Panc1 (cell line): ENCODE measurements at places on chromosomes 2 and 18. TPM values are rescaled to one million over a fixed set of nuclear protein-coding genes. Genes with fewer than 3 reads are reported as not detected.

The TCF7L1 gene
- total RNA-seq: 30.4 TPM

DNA sequence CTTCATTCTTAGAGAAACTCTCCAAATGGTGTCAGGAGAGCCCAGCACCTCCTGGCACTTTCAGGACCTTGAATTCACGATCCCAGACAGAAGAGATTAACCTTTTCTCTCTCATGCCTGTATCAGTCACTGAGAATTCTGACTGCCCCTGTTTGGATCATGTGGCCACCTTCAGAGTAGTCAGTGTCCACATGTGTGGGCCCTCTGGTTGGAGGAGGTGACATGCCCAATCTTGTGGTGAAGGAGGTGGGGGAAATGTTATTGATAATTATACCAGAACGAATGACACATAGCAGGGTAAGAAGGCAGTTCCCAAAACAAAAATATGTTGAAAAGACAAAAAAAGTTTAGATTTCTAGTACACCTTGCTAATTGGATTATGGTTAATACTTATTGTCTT, 31.7 kb downstream of the UBXN4 start:
- no peaks in the 10 kb centered on the region for H3K27me3 ChIP-seq
- peaks cover 37% of the 10 kb centered on the region for H3K36me3 ChIP-seq
- H3K4me1 ChIP-seq: no peaks in the 10 kb centered on the region
- H3K4me3 ChIP-seq: no peak overlapping the region

DNA sequence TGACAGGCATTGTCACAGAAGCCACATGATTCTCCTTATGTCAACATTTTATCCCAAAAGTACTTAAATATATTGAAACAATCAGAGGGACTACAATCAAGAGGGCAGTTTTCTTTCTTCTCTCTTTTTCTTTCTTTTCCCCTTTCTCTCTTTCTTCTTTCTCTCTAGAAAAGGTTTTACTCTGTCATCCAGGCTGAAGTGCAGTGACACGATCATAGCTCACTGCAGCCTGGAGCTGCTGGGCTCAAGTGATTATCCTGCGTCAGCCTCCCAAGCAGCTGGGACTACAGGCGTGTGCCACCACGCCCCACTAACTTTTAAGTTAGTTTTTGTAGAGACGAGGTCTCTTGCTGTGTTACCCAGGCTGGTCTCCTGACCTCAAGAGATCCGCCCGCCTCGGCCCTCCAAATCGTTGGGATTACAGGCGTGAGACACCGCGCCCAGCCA, 1.0 kb upstream of the PRKD3 start:
- no peak overlapping the region for H3K27ac ChIP-seq
- DNase-seq: no peak
- H3K27me3 ChIP-seq: peaks cover 7% of the 10 kb centered on the region
- H3K4me3 ChIP-seq: peak overlapping the region; percentile 95
- peaks cover 20% of the 10 kb centered on the region for H3K4me1 ChIP-seq

GRCh38 chr2:65275141-65275915, 47.7 kb downstream of the ACTR2 start:
- H3K4me1 ChIP-seq: peaks cover 8% of the 10 kb centered on the region; the same call in 1 of the 2 replicates
- no peak overlapping the region for H3K4me3 ChIP-seq
- H3K27ac ChIP-seq: no peak overlapping the region
- no peaks in the 10 kb centered on the region for H3K27me3 ChIP-seq
- DNase-seq: no peak
- peaks cover 15% of the 10 kb centered on the region for H3K36me3 ChIP-seq

- H3K36me3 ChIP-seq: no peaks in the 10 kb centered on the region
- DNase-seq: no peak
- no peaks in the 10 kb centered on the region for H3K4me1 ChIP-seq
- H3K27ac ChIP-seq: no peak overlapping the region
- no peak overlapping the region for H3K4me3 ChIP-seq
- H3K27me3 ChIP-seq: no peaks in the 10 kb centered on the region
Observed at GRCh38 chr18:11224153-11224552, 74.8 kb upstream of the PIEZO2 start.

- H3K27me3 ChIP-seq: no peaks in the 10 kb centered on the region
- no peak overlapping the region for H3K27ac ChIP-seq
- H3K36me3 ChIP-seq: no peaks in the 10 kb centered on the region
- H3K4me1 ChIP-seq: no peaks in the 10 kb centered on the region
Observed at GRCh38 chr2:225076125-225076524, 33.9 kb upstream of the DOCK10 start.

The MARCO gene
- 0.26 TPM for total RNA-seq

DNA sequence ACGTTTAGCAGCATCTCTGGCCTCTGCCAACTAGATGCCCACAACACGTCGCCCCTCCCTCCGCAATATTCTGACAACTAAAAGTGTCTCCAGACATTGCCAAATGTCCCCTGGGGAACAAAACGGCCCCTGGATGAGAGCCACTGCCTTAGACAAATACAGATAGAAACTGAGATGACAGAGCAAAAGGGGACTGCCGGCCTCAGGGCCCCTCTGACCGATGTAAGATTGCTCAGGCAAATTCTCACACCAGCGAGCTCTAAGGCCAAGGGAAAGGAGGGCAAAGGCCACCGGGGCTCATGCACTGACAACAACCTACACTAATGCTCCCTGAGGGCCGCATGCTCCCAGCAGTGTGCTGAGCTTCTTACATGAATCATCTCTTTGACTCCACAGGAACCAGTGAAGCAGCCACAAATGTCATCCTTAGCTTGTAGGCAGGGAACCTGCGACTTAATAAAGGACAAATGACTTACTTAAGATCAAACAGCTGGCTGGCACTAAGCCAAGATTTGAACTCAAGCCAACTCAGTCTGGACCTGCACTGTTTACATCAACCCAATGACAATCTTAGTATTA, 228.5 kb downstream of the TTC32 start:
- no peak overlapping the region for H3K4me3 ChIP-seq
- H3K4me1 ChIP-seq: peaks cover 8% of the 10 kb centered on the region; the same call in 1 of the 2 replicates
- no peaks in the 10 kb centered on the region for H3K27me3 ChIP-seq
- H3K27ac ChIP-seq: no peak overlapping the region
- no peaks in the 10 kb centered on the region for H3K36me3 ChIP-seq

The NGEF gene
- 17.8 TPM for total RNA-seq

The CCDC68 gene
- total RNA-seq: 0.41 TPM

DNA sequence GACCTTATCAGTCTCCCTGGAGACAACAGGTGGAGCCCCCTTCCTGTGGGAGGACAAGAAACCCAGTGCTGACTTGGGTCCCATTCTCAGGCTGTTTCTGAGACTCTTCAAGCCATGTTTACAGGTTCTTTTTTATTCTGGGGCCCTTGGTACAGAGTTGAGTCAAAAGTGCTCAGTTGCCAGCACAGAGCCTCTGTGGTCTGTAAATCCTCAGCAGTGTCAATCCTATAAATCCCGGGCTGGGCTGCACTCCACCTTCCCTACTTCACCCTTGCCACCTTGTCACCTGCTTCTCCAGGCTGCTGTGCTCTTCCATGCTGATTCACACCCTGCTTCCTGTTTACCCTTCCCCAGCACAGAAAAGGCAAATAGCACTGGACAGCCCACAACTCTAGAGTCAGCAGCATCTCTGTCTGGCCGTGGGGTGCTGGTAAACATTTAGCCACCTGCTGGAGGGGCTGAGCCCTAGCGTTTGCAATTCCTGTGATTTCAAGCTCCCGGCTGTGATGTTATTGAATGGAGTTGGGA, 74.7 kb downstream of the TNFRSF11A start:
- no peaks in the 10 kb centered on the region for H3K36me3 ChIP-seq
- DNase-seq: peak; percentile 48
- H3K27me3 ChIP-seq: no peaks in the 10 kb centered on the region
- H3K4me1 ChIP-seq: peaks cover 2% of the 10 kb centered on the region; the same call in 1 of the 2 replicates
- H3K4me3 ChIP-seq: no peak overlapping the region
- no peak overlapping the region for H3K27ac ChIP-seq

DNA sequence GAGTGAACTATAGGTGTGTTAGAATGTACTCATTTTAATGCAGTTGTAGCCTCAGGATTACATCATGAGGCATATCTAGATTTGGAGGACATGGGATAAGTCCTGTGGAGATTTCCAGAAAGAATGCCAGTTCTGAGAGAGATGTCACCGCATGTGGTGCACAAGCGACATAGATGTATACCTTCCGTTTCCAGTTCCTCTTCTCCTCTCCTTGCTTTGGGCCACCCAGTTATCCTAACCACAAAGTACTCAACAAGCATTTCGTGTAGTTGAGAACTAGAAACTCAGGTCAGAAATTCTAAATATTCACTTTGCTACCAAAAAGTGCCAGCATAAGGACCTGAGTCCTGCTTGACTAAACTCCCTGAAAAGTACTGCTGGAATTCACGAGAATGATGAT, 66.5 kb downstream of the KCTD18 start:
- 0 out of 2 replicates have a peak overlapping the region, but pooled peaks have one; percentile 2 for H3K27ac ChIP-seq
- H3K4me1 ChIP-seq: peaks cover 10% of the 10 kb centered on the region; the same call in 1 of the 2 replicates
- H3K36me3 ChIP-seq: peaks cover 35% of the 10 kb centered on the region
- no peak for DNase-seq

DNA sequence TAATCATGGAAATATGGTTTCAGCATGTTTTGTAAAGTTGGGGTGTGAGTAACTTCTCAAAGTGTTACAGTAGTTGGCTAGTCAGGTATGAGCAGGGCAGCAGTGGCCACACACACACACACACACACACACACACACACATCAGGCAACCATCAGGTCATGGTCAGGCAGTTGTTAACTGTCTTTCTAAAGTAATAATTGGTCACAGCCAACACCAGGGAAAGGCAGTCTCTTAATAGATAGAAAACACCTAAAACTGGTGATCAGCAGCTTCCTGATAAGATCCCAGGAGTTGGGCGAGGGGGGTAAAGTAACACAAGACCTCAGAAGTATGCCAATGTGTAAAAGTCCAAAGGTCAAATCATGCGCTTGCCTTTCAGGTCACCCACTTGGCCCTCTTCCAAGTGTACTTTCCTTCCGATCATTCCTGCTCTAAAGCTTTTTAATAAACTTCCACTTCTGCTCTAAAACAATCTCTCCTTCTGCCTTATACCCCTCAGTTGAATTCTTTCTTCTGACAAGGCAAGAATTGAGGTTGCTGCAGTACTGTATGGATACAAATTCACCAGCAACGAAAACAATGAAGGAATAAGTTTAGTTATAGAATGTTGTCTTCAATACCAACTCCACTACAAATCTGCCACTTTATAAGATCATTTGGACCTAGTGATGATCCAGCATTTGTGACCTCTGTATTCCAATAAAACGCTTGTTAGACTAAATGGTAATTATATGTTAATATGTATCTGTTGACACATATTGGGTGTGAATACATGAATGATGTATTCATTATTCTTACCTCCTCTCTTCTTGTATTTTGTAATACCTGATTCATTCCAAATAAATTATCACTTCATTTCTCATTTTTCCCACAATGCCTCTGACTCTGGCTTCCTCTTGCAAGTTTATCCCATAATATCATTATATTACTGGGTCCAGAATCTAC, 254.3 kb downstream of the METTL4 start:
- no peak overlapping the region for H3K27ac ChIP-seq
- H3K4me3 ChIP-seq: no peak overlapping the region
- H3K27me3 ChIP-seq: no peaks in the 10 kb centered on the region

The ZNF385B gene
- total RNA-seq: 0.28 TPM

DNA sequence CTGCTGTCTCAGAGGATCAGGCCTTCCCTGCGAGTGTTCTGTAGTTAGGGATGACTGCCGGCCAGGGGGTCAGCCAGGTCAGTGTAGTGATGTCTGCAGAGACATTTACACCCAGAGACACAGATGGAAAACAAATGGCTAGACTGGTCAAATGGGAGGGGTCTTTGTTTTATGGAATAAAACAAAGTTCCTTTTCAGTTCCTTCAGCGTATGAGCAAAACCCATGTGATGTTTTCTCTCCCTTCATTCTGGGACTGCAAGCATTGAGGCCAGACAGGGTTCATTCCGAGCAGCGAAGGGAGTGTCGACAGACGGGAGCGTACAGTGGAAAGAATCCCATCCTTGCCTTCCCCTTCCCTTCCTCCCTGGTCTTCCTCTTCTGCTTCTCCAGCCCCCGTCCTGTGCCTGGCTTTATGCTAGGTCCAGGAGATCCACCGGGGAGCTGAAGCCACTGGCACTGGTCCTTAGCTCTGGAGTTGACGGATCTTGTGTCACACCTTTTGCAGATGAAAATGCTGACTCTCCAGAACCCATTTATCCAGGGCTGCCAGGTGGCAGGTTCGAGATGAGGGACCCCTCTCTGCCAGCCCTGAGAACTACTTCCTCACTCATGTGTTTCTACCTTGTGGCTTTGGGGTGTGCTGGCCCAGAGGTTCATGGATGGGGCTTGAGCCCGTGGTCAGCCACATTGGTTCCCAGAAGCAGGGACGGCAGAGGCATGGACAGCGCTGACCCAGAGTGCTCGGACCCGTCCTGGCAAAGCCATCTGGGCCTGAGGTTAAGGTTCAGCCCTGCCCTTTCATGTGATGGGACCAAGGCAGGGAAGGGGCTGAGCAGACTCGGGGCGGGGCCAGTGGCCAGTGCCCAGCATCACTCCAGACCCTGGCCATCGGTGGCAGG, 24.2 kb downstream of the ITGB1BP1 start:
- peak overlapping the region; percentile 60 for H3K27ac ChIP-seq
- H3K27me3 ChIP-seq: no peaks in the 10 kb centered on the region
- H3K4me1 ChIP-seq: peaks cover 25% of the 10 kb centered on the region
- no peak for DNase-seq

The DOCK10 gene
- 5.8 TPM for total RNA-seq

GRCh38 chr18:66792466-66792865, 188.6 kb upstream of the CDH19 start:
- H3K4me1 ChIP-seq: no peaks in the 10 kb centered on the region
- DNase-seq: no peak
- no peak overlapping the region for H3K27ac ChIP-seq
- no peaks in the 10 kb centered on the region for H3K36me3 ChIP-seq
- no peak overlapping the region for H3K4me3 ChIP-seq

- H3K4me3 ChIP-seq: no peak overlapping the region
- H3K4me1 ChIP-seq: no peaks in the 10 kb centered on the region
- H3K27ac ChIP-seq: no peak overlapping the region
- peaks cover 4% of the 10 kb centered on the region; the same call in 1 of the 2 replicates for H3K27me3 ChIP-seq
- DNase-seq: no peak
Observed at GRCh38 chr2:177753682-177754491, 318.7 kb downstream of the PDE11A start.
